ENCODE measurements at places on chromosomes 4 and X.
A peak's percentile ranks its signal among the peaks of the same experiment; 100 is the strongest.

GRCh38 chrX:40418813-40419195 lies 162.0 kb upstream of the ATP6AP2 start:
- no peak for DNase-seq

- DNase-seq: no peak
Observed at GRCh38 chrX:18220786-18221185, at the start of gene BEND2. BEND2 (minus strand) TSS chrX:18220886; CDS start chrX:18220750, 136 bp downstream.

DNA sequence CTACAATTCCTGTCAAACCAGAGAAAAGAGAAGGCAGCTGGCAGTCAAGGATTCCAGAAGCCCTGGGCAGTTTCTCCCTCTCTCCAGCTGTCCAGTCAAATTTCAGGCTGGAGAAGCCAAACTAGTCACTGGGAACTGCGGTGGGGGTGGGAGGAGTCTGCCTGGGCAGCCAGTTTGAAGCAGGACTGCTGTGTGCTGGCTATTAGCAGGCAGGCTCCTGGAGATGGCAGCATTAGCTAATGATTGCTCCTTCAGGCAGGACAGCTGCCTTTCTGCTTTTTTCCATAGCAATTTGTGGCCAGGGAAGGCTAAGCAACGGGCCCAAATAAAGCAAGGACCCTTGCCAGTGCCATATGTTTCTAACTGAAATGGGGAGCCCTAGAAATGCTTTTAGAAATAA lies 44.7 kb upstream of the FGF13 start:
- peak; percentile 34 for DNase-seq

GRCh38 chrX:97308171-97308570 lies 424.5 kb downstream of the RPA4 start:
- no peak for DNase-seq

GRCh38 chrX:24099394-24099793 lies 44.6 kb downstream of the EIF2S3 start:
- no peak for DNase-seq

GRCh38 chrX:155028877-155029291 lies 2.2 kb downstream of the FUNDC2 start:
- no peak for DNase-seq

- no peak for DNase-seq
Observed at GRCh38 chr4:25184056-25184455, 23.8 kb upstream of the SEPSECS start.

DNA sequence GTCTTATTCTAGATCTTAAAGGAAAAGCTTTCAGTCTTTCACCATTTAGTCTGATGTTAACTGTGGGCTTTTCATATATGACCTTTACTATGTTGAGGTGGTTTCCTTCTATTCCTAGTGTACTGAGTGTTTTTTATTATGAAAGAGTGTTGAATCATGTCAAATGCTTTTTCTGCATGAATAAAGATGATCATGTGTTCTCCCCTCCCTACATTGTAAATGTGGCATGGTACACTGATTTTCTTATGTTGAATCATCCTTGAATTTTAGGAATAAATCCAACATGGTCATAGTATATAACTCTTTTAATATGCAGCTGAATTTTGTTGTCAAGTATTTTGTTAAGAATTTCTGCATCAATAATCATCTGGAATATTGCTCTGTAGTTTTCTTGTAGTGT lies 4.3 kb downstream of the CLGN start:
- no peak for DNase-seq

DNA sequence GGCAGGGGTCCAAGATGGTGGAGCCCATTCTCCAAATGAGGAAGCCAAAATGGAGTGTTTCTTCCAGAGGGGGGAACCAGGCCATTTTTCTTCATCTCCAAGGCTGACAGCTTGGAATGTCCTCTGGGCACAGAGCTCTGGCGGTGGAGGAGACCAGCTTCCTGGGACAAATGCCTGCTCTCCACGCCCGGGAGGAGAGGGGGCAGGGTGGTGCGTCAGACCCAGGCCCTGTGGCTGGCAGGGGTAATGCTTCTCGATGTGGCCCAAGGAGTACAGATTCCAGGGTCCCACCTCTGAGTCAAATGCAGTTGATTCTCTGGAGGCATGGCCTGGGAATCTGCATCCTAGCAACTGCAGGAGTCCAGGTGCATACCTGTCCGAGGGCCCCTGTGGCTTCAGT lies 44.6 kb upstream of the ADRA2C start:
- DNase-seq: no peak

DNA sequence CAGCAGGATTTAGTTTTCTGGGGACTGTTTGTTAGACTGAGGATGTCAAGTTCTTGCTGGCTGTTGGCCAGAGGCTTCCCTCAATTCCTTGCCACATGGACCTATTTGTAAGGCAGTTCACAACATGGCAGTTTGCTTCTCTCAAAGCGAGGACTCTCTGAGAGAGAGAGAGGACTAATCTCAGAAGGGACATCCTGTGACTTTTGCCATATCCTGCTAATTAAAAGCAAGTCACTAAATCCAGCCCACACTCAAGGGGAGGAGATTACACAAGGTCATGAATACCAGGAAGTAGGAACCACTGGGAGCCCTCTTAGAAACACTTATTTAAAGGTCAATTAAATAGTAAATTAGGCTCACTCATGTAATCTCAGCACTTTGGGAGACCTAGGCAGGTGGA lies 38.2 kb downstream of the PPP1R2C start:
- no peak for DNase-seq

DNA sequence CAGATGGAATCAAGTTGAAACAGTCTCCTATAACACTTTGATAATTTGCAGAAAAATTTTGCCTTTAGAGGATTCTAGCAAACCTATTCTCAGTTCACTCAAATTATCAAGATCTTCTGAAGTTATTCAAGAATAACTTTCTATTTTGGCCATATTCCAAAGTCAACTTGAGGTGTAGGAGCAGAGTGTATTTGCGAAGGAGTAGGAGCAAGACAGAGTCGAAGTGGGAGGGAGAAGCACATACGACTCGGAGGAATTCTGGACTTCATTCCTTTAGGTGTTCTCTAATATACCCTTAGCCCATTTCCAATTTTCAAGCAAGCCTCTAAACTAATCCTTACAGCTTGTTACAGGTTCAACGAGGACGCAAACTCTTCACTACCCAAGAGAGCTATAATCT lies 252.9 kb downstream of the GPM6A start:
- DNase-seq: no peak

GRCh38 chrX:96311366-96311765 lies 373.3 kb upstream of the DIAPH2 start:
- DNase-seq: no peak

GRCh38 chrX:135327299-135327698 lies 18.0 kb downstream of the ETDC start:
- no peak for DNase-seq

GRCh38 chr4:26873391-26874026 lies 12.9 kb downstream of the STIM2 start:
- no peak for DNase-seq

DNA sequence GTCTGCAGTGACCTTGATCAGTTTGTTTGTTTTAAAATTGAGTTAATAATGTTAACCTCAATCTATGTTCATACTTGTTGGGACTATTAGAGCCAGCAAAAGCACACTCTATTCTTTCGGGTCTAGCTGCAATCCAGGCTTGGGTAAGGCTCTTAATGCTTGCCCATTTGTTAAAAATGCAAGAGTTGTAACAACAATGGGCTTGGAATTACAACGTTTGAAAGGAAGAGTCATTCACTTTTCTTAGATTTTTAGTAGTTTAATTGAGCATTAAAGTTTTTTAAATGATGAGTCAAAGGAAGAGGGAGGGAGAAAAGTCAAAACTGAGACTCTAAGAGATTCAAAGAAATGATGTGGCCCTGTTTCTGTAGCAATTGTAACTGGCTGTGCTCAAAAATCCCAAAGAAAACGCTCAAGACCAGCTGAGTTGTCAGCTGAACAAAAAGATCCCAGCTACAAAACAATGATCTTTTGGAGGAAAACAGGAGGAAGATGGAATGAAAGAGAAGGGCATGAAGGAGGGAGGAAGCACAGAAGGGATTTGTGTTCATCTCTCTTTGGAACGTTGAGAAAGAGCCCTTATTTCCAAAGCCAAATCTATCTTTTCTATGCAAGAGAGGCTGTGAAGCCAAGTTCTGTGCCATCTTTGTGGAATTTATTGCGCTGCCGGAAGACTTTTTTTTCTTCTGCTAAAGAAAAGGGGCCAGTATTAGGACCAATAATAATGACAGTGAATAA lies 5.5 kb downstream of the SCD5 start:
- DNase-seq: no peak

GRCh38 chr4:177555007-177555574 lies 112.9 kb upstream of the AGA start:
- no peak for DNase-seq

- no peak for DNase-seq
Observed at GRCh38 chrX:38847206-38847902, 46.1 kb downstream of the MID1IP1 start.

DNA sequence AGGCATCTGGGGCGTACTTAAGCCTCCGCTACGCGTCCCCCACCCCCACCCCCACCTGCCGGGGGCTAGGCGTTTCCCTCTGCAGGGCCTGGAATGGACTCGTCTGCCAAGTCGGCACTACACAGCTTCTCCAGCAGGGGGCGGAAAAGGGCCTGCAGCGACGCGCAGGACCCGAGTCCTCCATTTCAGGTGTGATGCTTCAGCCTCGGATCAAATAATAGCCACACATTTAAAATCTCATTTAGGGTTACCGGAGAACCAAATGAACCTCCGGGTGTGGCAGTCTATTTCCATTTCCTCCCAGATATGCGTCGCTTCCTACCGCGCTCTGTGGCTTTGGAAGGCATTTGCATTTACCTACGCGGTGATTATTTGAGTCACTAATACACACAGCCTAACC lies 2.9 kb downstream of the PAK3 start:
- DNase-seq: peak; percentile 47

DNA sequence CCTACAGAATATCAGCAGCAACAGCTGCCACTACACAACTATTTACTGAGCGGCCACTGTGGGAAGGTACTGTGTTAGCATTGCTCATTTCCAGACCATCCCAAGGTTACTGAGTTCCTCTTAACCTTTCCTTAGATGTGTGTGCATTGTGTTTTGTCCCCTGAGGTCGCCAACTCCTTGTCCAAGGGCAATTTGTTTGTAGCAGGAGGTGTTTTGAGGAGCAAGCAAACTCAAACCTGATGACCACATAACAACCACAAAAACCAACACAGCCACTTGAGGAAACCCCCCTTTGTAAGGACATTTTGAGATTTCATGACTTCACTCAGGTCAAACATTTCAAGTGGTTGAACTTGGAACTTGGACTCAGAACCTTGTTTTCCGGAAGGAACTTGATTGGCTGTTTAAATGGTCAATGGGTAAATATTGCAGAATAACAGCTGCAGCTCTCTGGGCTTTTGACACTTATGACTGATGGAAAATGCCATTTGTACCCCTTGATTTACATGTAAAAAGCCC lies 122.3 kb downstream of the MID1IP1 start:
- DNase-seq: no peak

DNA sequence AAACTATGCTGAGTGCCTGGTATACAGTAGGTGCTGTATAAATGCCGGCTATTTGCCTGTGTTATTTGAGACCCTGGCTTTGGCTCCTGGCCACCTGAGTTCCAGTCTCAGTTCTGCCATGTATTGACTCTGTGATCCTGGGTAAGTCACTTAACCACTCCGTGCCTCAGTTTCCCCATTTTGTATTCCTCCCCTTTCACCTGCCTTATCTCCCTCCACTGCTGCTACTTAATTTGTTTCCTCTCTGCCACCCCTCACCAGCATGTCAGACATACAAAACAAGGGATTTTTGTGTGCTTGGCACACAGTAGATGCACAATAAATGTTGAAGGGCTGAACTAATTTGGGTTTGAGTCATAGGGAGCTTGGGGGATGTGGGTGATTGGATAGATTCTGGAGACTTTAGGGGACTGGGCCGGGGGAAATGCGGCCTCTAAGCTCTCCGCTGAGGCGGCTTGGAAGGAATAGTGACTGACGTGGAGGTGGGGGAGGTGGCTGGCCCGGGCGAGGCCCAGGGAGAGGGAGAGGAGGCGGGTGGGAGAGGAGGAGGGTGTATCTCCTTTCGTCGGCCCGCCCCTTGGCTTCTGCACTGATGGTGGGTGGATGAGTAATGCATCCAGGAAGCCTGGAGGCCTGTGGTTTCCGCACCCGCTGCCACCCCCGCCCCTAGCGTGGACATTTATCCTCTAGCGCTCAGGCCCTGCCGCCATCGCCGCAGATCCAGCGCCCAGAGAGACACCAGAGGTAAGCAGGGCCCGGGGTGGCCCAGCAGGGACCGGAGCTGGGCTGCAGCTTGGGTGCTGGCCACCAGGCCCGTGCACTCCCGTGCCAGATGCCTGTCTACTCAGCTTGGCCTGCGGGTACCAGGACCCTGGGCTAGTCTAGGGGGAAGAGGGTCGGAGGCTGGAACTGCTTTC lies at the start of gene TIMP1:
TSS of gene TIMP1 (plus strand) at position 706 of the 917 bp plus-strand sequence. CDS start 980 bp downstream, outside the sequence.
- DNase-seq: peak; percentile 93

DNA sequence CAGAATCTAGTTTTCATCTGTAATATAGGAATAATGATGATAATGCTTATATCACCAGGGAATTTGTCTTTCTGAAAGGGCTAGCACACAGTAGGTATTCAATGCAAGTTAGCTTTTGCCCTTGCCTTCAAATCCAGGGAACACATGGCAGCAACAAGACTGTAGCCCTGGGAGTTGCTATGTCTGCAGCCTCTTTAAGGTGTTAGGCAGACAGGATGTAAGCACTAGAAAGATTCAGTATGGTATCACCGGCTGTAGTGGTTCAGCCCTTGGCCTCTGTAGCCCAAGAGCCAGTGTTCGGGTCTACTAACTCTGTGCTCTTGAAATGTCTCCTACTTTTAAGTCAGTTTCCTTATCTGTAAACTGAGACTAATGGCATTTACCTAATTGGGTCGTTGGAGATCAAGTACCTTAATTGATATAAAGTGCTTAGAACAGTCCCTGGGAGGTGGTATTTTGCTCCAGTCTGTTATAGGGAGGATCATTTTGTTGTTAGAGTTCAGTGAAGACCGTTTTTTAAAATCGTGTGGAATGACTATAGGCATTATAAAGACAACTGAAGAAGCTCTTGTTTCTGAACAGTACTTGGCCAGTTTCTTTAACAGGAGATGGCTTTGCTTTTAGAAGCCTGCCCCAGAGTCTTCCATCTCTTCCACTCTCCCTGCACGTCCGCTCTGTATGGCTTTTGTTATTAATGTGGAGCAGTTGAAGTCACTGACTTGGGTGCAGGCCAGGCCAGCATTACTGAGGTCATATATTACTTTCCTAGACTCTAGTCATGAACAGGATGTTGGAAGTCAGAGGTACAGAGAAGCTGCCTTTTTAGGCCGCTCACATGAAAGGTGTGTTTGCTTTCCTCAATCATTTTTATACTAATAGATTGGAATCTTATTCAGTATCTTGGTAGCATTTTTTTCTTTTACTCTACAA lies 44.8 kb downstream of the GAB1 start:
- peak; percentile 90 for DNase-seq

DNA sequence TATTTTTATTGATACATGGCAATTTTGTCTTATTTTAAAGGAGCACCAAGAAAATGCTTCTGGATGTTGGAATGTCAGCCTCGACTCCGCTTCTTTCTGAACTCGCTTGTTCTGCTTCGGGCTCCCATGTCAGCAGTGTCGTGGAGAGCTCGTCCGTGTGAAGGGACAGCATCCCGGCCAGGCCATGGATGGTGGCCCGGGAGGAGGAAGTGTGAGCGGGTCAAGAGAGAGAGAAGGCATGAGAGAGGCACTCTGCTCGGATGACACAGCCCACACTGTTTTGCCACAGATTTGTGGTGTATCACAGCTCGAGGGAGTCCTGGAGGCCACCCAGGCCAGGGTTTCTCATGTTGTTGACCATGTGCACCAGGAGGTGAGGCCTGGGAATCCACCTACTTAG lies 107.0 kb downstream of the TRAPPC11 start:
- no peak for DNase-seq
